Stimulated activated CD8-positive, alpha-beta memory T cell treated with anti-CD3 and anti-CD28 coated beads, Interleukin-15, amount 100 ng/mL, for 48 hours (primary cell): ENCODE measurements at places on chromosomes 16 and 17.

- DNase-seq = no peak
Measured at GRCh38 chr17:42681976-42682721, at the start of gene CNTNAP1. Gene CNTNAP1 (plus strand): TSS chr17:42682531. CDS start chr17:42682830, 299 bp downstream.

DNA sequence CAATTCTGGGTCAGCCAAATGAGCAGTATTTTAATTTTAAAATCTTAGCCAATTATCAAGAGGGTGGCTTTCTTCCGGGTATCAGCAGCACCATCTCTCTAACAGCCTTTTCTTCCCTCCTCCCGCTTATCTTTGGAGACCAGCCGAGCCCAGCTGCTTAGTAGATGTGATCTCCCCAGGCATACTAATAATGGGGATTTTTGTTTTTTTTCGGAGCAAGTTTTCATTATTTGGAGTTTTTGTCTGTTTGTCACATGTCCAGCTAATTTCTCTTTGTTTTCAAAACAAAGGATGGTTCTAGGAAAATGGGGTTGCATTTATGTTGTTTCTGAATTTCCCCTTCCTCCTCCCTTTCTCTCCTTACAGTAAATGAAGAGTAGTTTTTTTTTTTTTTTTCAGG lies 170.5 kb upstream of the MPHOSPH6 start:
- DNase-seq = no peak

DNA sequence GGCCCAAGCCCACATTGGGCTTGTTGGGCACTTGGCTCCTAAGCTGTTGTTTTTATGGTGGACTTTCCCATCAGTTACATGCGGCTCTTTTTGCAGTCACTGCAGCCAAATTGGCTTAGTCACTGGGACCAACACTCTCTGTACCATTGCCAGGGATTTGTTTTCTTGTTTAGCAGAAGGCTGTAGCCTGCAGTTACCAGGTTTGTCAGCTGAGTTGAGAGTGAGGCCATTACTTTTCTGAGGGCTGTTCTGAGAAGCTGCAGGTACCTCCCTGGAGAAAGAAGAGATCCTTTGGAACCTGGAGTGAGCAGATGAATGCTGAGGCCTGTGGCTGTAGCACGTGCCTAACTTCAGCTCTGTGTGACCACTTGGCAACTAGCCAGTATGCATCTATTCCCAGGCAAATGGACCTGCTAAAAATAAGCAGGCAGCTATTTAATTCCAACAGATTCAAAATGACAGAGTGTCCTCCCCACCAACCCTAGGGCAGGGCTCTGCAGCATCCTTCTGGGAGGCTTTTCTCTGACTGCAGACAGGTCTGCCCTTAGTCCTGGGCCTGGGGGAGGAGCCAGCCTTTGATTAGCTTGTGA lies 12.9 kb downstream of the AKAP1 start:
- no peak for DNase-seq

DNA sequence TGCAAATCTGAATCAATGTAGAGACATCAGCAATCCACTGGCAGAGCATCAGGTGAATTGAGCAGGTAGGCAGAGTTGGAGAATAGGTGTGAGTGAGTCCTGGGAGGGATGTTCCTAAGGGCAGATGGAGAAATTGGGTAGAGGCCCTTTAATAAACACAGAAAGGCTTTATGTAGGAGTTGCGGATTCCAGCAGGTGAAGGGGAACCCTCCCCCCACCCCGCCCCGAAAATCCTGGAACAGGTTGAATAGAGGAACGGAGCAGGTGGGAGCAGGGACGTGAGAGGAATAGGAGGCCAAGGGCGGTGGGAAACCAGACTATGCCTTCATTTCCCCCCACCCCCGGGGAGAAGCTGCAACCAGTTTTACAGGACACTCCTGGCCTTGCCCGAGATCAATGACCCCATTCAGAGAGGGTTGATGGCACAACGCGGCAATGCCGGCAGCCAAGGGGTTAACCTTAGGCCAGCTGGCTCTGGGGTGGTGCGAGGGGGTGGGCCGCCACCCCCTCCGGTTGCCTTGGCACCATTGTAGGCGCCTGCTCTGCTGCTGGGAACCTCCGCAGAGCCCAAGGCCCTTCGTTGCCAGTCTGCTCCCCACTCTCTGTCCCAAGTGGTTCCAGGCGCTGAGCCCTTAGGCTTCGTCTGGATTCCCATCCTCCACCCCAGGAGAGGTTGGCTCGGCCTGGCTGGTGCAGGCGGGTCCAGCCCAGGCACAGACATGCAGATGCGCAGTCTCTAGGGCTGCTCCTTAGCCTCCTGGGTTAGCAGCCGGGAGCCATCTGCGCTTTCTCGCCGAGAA lies 814 bp upstream of the RUNDC3A start:
- no peak for DNase-seq

DNA sequence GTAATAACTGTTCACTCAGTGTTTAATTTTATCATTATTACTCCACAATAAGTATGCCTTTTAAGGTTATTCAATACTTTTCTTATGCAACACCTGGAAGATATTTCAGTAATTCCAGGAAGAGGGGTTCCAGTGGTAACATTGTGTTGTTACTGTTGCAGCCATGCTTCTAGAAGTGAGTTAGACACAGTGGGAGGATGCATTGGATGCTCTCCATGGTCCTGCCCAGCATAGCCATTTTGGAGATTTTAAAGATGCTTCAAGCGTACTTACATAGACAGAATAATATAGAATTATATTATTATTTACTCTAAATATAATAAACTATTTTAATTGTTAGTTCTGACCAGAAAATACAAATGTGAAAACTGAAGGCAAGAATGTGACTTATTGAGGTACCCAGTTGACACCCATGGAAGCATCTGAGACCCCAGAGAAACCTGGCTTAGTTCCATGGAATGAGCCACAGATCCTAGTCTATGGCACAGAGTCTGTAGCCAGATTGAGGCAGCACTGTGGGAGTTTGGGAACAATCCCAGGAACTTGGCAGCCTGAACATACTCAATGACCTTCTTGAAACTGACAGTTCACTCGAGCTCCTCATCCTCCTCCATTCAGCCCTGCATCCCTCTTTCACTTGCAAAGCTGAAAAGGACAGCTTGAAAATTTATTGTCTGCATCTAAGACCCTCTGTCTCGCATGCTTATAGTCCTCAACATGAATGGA lies 190.1 kb upstream of the HS3ST4 start:
- DNase-seq = no peak

GRCh38 chr17:46935658-46936266 lies 12.8 kb downstream of the GOSR2 start:
- no peak for DNase-seq

- DNase-seq = no peak
Measured at GRCh38 chr16:27551036-27551435, 1.1 kb downstream of the KATNIP start.

DNA sequence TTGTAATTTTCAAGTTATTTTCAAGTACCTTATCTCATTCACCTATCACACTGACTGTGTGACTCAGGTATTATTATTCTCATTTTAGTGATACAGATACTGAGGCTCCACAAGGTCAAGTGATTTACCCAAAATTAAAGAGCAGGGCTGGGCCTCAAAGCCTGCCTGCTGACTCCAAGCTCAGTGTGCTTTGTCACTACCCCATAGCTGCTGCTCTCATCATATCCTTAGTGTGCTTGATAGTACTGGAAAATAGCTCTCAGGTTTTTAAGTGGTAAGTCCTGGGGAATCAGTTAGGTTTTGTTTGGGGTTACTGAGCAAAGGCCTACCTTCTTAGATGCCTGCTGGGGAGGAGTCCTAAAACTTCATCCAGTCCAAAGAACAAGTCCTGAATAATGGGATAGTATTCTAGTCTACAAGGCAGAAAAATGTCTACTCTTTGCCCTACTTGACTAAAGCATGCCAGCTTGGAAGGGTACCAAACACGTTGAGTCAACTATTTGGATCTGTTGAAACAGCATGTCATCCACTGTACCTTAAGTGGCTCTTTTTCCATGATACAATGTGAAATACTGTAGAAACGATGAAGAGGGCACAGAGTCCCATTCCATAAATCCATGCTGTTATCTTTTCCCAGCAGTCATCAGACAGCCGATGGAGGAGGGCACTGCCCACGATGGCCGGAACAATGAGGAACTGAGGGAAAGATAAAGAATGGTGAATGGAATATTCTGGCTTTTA lies 10.7 kb downstream of the MMD start:
- DNase-seq = no peak

- DNase-seq = no peak
Measured at GRCh38 chr17:61420052-61420451, 20.4 kb downstream of the TBX2 start.

DNA sequence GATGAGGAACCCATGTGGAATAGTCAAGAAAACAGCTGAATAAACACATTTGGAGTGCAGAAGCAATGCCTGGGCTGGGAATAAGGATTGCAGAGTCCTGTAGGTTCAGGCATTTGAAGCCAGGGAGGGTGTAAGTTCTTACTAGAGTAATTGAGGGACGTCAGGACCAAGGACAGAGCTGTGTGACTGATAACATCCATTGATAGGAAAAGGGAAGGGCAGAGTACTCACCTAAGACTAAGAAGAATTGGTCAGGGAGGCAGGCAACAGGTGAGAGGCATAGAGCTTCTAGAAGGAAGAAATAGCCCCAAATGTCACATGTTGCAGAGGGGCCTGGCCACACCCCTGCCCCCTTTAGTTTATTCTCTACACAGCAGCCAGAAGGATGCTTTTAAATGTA lies 79.8 kb upstream of the TMEM132E start:
- DNase-seq = no peak

DNA sequence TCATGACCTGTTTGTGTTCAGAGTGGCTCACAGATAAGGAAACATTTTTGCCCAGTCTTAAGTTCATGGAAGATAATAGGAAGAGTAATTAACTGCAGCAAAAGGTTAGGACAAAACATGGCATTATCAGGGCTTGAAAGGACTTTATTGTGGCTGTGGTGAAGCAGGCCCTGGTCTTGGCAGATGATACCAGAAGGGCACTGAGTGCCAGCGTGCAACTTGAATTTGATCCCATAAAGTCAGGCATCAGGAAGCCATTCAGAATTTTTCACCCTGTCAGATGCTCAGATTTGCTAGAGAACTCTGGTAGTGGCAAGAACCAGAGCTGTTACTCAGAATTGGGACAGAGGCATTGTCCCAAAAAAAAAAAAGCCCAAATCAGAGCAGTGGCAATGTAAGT lies 11.2 kb upstream of the COG7 start:
- DNase-seq = no peak

DNA sequence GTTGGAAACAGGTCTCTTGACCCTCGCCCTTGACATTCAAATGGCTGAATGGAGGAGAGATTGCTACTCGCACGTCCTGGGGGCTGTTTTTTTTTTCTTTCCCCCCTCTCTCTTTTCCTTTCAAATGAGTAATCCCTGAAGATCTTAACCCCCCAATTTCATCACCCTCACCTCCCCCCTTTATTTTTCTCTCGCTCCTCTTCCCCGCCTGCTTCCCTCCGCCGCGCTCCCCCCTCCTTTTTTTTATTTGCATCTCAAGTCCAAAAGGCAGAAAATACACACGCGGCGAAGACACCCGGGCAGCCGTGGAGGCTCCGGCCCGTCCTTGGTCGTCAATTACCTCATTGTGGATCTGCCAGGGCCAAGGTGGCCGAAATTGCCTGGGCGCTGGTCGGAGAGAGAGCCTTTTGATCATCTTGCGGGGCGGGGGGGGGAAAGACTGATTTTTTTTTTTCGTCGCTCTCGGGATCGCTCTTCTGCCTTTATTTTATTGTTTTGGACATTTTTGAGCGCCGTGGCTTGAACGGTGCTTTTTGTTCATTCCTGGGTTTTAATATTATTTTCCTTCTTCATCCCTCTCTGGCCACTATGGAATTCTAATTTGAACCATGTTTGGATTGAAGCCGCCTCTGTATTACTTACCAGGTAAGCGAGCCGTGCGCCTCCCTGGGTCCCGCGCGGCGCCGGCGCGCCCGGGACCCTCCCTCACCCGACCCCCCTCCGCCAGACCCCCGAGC lies 57.2 kb upstream of the GSE1 start:
- DNase-seq = no peak

GRCh38 chr17:50115756-50116155 lies 14.2 kb downstream of the SAMD14 start:
- no peak for DNase-seq

DNA sequence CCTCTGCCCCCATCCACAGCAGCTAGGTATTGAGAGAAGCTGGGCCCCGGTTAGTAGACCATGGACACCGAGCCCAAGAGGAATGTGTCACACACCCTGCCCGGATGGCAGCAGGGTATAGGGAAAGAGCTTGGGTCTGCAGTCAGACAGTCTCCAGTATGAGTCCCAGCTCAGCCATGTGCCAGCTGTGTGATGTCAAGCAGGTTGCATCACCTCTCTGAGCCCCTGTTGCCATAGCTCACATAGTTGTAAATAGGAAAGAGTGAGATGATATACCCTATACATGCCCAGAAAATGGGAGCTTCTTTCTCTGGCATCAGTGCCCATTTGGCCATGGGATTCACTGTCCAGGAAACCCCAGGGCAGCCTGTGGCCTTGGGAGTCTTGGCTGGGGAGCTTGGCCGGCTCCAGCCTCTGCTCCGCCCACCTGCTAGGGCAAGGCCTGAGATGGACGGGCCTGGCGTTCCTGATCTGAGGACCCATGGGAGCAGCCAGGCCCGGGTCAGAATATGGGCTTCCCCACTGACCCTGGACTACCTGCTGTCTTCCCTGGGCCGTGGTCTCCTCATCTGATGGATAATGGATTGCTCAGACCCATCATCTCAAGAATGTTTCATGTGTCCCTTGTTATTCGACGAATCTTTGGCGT lies 13.2 kb downstream of the CD300LG start:
- DNase-seq = no peak

- no peak for DNase-seq
Measured at GRCh38 chr16:54242199-54242598, 44.4 kb downstream of the IRX3 start.

- DNase-seq = no peak
Measured at GRCh38 chr16:57953857-57954256, 17.1 kb downstream of the CNGB1 start.

- DNase-seq = no peak
Measured at GRCh38 chr17:20022701-20023100, 13.5 kb downstream of the SPECC1 start.

DNA sequence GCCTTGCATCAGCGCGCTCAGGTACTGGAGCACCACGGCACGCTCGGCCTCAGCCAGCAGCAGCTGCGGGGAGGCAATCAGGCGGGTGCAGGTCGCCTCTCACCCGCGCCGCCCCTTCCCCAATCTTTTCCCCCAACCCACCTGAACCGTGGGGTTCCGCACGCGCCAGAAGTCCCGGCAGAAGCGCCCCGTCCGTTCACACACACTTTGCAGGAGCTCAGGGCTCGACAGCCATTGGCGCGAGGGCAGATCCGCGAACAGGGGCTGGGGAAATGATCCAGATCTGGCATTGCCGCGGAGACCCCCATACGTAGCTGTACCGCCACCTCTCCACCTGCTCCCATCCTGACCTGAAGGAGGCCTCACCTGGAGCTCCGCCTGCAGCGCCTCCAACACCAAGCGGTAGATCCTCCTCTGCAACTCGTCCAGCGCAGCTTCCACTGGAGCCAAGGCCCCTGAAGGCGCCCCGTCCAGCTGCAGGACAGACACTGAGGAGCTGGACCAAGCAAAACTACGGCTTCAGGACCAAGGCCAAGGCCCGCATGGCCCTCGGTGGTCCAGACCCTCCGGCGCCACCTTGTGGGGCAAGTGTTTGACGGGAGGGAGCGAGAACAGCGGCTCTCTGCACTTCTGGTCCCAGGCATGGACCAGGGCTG lies 1.4 kb upstream of the MATCAP1 start:
- DNase-seq = peak; percentile 70

- no peak for DNase-seq
Measured at GRCh38 chr17:50634224-50634914, at the start of gene ABCC3. Gene ABCC3 (plus strand): TSS chr17:50634881. CDS start chr17:50634937, 56 bp downstream.

GRCh38 chr16:74811911-74812310 lies 37.3 kb upstream of the FA2H start:
- DNase-seq = no peak

GRCh38 chr16:19223235-19224170 lies 55.5 kb downstream of the SYT17 start:
- peak; percentile 15 for DNase-seq
